ENCODE measurements at places on chromosomes 2 and 18. TPM values are rescaled to one million over a fixed set of nuclear protein-coding genes. Genes with fewer than 3 reads are reported as not detected.

DAPL1 gene
- total RNA-seq, result not detected

DNA sequence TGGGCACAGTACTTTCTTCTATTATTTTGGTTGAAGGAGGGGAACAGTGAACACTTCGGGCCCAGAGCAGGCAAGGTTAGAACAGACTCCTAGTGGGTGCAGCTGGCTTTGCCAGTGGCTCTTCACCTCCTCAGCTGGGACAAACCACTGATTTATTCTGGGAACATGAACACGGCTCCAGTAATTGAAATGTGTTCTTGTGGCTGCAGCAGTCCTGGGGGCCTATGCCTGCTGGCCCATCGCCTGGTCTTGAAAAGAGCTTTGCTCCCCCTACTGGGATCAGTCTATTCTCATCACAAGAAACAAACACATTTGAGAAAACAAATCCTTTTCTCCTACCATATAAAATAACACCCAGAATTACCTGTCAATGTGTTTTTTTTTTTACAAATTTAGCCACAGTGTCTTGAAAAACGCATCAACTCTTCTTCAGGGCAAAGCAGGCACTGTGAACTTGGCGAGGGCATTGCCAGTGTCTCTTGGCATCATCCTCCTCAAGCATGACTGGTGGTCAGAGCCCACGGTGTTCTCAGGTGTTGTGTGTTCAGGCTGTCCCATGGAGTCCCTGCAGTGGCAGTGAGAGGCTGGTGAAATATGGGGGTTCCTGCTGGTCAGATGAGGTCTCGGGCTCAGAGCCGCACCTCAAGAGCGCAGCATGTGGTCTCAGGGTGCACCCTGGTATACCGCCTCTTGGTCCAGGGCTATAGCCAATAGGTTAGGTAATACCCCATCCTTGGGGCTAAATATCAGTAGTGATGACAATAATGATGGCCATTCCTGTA is 51.3 kb downstream of the RNF144A start:
- DNase-seq, result peak; percentile 7

DNA sequence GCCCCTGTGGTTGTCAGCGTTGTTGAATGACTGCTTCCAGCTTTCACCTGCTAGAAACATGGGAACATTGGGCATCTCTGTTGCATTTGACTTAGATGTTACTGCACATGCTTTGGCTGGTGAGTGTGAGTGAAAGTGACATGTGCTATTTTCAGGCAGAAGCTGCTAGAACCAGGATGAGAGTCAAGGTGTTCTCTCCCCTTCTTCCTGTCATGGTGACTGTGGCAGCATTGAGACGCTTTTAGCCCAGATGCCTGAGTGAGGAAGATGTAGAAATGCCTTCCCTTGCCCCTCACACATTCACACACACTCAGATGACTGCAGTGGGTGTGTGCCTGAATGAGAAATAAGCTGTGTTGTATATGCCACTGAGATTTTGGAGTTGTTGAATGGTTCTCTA is 220.2 kb downstream of the PTPRM start:
- no peak for DNase-seq

- DNase-seq, result no peak
Measured at GRCh38 chr2:151020411-151020810, 241.3 kb downstream of the RBM43 start.

DNA sequence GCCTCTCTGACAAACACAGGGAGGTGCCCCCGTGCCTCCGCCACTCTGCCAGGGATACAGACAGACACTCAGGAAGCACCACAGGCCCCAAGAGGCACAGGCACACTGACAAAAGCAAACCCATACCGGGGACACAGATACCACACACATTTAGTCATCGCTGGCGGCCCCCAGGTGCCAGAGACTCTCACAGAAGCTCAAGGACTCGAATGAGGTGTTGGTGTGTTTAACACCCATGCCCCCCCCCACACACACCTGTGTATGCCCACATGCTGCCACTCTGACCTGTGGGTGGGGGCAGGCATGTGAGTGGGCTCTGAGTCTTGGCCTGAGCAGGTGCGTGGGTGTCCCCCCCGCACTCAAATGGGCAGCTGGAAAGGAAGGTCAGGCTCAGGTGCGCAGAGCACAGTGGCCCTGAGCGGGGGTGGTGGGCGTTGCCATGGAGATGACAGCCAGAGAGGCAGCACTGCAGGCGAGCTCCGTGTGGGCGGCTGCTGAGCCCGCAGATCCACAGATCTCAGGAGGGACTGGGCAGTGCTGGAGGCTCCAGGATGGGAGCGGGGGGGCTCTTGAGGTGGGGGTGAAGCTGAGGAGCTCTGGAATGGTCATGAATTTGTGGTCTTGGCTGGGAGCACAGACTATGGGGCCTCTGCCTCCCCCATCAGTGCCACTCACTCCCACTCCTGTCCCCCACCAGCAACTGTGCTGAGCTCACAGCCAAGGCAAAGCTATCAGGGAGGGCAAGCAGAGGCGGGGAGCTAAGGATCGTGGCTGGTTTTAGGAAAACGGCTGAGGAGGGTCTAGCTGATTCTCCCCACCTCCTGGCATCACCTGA is 73.9 kb upstream of the TAF1B start:
- no peak for DNase-seq

- DNase-seq, result no peak
Measured at GRCh38 chr2:85133751-85134254, 611 bp downstream of the TCF7L1 start.

DNA sequence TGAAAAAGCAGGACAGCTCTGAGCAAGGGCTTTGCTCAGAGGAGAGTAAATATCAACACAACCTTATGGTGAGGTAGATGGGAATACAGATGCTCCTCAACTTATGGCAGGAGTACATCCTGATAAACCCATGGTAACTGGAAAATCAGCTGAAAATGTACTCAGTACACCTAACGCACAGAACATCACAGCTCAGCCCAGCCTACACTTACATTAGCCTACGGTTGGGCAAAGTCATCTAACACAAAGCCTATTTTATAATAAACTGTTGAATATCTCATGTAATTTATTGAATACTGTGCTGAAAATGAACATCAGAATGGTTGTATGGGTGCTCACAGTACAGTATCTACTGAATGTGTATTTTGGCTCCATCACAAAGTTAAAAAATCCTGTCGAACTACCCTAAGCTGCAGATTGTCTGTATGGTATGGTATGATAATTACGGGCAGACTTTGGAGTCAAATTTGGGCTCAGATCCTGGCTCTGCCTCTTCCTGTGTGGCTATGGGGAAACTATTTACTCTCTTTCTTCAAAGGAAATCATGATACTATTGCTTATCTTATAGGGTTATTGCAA is 120.3 kb upstream of the LYPD1 start:
- DNase-seq, result no peak

DNA sequence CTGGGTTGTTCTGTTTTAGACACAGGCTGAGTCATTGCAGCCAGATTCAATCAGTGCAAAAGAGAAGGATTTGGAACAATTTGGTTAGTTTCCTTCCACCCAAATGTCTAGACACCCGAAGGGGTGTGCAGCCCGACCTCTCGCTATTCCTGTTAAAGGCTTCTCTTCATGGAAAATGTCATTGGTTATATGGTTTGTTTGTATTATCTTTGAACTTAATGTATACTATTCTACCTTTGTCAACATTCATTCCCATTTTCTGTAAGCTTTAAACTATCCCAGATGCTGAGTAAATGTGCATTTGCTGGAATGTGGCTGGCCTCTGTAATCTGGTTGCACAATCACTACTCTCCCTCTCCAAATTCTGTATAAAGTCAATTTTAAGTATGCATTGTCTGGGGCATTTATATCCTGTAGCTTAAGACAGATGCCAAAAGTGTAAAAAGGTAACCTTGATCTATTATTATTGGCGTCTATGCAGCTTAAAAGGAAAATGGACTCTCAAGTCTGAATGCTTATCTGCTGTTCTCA is 80.4 kb upstream of the RND3 start:
- DNase-seq, result no peak

GRCh38 chr18:52682260-52682659 is 342.3 kb downstream of the DCC start:
- no peak for DNase-seq

SIX2 gene
- total RNA-seq, result not detected

DNA sequence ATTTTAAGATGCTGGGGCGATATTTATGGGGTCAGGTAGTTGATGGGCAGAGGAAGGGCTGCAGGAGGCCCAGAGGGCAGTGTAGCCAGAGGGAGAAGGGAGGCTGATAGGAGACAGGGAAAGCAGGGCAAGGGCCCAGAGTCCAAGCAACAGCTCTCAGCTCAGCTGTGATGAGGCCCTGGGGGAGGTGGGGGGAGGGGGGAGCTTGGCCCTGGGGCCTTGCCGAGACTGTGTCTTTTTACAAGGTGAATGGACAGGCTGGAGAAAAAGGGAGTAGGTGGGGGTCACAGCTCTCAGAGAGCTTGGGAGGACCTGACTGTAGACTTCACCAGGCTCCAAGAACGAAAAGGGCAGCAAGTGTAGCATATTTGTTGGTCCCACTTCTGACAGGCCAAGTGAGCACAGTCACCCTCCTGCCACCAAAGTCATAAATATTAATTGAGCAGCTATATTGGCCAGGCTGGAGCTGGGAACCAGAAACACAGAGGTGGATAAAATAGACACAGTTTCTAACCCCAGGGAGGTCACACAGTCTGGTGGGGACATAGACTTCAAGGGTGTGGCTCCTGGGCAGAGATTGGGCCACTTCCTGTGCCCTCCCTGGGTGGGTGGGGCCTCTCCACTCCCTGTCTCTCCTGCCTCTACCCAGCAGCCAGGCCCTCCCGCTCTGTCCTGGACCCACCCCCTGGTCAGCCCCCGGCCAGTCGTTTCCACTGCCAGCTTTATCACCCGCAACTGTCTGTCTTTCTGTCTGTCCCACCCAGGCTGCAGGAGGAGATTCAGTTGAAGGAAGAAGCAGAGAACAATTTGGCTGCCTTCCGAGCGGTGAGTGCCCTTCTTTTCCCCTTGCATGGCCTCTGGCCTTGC is 1.4 kb downstream of the DES start:
- no peak for DNase-seq

DNA sequence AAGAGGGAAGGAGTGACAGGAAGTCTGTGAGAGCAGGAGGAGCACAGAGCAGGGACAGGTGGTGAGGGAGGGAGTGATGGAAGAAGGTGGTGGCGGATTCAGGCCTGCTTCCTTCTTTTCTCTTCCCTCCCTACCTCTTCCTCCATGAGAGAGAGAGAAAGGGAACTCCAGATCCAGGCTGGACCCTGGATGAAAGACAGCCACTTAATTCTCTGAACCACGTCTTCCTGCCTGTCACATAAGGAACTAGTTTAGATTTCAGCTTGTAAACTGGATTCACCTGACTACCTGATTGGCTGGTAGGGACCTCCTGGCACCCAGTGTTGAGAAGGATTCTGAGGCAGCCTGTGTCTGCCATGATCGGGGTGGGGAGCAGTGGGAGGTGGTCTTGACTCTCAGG is 48.9 kb downstream of the PAX8 start:
- DNase-seq, result no peak

TMEFF2 gene
- not detected for total RNA-seq

DNA sequence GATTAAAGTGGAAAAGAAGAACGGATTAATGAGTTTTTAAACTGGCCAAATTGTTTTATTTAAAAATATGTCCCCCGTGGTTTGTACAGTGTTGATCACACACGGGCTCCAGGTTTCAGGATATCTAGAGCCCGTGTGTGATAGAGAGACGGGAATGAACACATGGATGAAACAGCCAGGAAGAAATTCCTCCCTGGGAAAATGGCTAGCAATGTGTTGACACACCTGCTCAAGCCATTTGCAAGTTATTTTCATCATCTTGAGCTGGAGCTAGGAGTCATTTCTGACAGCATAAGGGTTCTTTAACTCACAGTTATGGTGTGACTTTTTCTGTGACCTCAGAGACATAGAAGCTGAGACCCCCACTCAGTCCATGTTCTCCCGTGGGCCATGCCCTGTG is 81.6 kb downstream of the LRRFIP1 start:
- no peak for DNase-seq

DNA sequence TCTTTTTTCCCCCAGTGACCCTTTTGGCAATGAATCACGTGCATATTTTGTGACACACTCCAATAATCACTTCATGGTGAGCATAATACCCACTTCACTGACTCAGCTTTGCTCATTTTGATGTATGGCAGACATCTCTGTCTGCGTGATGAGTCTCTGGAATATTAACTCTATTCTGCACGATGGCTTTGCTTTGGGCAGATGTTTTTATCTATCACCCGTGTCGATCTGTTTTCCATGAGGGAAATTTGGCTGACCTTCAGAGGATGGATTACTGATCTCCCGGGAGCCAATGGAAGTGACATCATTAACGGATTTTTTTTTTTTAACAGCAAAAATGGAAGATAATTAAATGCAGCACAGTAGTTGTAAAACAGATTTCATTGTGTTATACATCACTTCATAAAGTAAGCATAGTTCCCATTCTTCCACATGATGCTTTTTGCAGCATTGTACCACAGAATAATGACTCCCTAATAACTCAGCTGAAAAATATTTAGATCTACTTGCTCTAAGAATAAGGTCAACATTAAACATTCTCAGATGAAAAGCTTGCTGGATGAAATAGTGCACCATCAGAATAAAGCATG is 29.8 kb downstream of the CDC42EP3 start:
- no peak for DNase-seq

FAM237A gene
- not detected for total RNA-seq

GRCh38 chr2:69499242-69499641 is 62.0 kb upstream of the NFU1 start:
- no peak for DNase-seq

DNA sequence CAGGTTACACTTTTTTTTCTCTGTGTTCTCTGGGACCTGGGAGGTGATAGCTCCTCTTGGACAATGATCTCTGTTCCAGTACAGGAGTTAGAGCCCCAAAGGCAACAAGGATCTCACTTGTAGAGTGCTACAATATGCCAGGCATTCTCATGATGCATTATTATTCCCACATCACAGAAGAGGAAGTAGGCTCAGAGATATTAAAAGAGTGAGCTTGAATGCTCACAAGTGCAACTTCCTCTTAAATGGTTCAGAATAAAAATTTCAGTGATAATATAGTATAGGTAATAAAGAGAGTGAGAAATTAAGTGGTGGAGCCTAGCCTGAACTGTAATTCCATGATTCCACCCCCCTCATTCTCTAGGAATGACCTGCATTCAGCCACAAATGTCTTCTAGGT is 21.4 kb downstream of the POLE4 start:
- no peak for DNase-seq

DNA sequence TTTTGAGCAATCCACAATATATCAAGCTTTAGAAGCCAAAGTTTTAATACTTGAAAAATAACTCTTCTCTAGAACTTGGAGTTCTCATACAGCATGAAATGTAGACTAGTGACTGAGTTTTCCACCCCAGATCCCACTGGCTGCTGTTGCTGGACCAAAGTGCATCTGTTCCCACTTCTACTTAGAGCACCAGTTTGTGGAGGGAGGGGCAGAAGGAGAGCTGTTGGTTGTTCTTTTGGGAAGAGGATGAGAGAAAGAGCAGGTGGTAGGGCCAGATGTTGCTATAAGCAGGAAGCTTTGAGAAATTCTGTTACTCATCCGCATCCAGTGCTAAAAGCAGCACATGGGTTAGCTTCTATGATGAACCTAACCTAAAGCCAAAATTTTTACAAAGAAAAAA is 59.0 kb downstream of the MBD2 start:
- no peak for DNase-seq

PRSS56 gene
- not detected for total RNA-seq

ODC1 gene
- 162 TPM for total RNA-seq

SCN9A gene
- total RNA-seq, result 0.17 TPM

- DNase-seq, result no peak
Measured at GRCh38 chr2:43758739-43759138, 15.1 kb upstream of the DYNC2LI1 start.
